ELF-1 (cell line): ENCODE measurements at places on chromosomes 6 and 20.

- no peak for DNase-seq
Observed at GRCh38 chr6:114939630-114940029, 596.8 kb upstream of the HS3ST5 start.

DNA sequence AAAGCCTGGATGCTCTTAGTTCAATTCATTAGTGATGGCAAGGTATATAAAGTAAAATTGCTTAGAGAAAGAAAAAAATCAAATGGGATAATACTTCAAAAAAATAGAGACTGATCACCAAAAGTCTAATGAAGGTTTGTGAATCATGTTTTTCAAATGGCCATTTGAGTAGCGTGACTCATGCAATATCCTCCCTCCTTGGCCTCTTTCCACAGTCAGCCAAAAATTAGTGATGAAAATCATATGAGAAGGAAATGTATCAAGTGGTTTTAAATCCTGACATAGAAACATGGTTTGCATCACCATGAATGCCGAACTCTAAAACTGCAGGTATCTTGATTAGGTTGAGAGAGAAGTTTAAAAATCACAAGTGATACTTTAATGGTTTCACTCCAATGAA is 1.2 kb upstream of the COL19A1 start:
- no peak for DNase-seq

GRCh38 chr6:32298632-32299336 is 72.9 kb downstream of the TSBP1 start:
- no peak for DNase-seq

- no peak for DNase-seq
Observed at GRCh38 chr6:26126394-26127235, 39.4 kb downstream of the HFE start.

DNA sequence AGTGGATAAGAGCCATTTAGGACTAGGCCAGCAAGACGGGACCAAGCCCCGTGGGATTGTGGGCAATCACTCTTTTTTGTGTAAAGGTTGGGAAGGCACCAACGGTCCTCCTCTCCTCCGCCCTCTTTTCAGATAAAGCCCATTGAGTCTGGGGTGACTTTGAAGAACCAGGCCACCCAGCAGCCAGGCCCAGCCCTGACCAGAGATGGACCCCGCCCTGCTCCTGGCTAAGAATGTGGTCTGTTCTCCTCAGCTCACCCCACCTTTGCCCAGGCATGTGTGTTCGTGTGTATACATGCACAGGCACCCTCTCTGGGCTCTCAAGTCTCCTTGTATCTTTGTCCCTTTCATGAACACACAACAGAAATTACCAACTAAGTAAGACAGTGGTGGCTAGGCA is 9.1 kb downstream of the SDC4 start:
- DNase-seq, result no peak

GRCh38 chr6:156597095-156597494 is 180.1 kb upstream of the ARID1B start:
- DNase-seq, result no peak

GRCh38 chr6:7471171-7471570 is 70.3 kb upstream of the DSP start:
- DNase-seq, result no peak

DNA sequence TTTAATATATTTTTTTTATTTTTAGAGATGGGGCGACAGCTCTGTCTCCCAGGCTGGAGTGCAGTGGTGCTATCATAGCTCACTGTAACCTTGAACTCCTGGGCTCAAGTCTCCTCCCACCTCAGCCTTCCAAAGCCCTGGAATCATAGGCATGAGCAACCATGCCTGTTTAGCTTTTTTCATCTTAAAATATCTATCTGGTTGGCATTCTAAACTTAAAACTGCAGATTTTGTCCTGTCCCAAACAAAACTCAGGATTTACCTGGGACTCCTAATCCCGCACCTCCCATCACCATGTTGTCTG is 124.7 kb downstream of the SULF2 start:
- DNase-seq, result no peak

GRCh38 chr6:82904860-82905259 is 160.8 kb downstream of the UBE3D start:
- no peak for DNase-seq

DNA sequence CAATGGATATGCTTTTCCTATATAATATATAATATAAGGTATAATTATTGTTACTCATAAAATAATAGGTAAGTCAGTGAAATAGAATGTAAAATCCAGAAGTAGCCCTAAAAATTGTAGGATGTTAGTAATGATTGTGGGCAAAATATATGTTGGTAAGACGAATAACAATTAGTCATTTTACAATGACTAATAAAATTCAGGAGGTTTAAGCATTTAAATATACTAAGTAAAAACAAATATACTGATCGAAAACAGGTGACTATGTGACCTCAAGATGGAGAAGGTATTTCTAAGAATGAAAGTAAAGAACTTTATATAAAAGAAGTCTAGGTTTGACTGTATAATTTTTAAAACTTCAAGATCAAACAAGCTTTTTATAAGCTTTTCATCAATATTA is 28.9 kb downstream of the FUCA2 start:
- no peak for DNase-seq

GRCh38 chr6:148747145-148747470 is 278 bp downstream of the UST start:
- no peak for DNase-seq

- peak; percentile 88 for DNase-seq
Observed at GRCh38 chr6:108966855-108967755, 118.9 kb downstream of the ARMC2 start.

- no peak for DNase-seq
Observed at GRCh38 chr6:54291146-54291545, 17.1 kb upstream of the TINAG start.

- no peak for DNase-seq
Observed at GRCh38 chr6:144497650-144498049, 212.5 kb downstream of the UTRN start.

DNA sequence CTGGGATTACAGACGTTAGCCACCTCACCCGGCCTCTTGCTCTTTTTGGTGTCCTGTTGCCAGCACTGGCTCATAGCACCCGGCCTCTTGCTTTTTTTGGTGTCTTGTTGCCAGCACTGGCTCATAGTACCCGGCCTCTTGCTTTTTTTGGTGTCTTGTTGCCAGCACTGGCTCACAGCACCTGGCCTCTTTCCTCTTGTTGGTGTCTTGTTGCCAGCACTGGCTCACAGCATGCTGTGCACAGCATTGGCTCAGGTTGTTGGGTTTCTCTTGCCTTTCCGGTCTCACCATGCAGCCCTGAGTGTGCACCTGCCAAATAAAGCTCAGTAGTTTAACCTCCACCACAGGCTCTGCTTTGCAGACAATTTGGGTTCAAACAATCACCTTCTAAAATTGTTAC is 208.2 kb downstream of the THBS2 start:
- DNase-seq, result no peak

DNA sequence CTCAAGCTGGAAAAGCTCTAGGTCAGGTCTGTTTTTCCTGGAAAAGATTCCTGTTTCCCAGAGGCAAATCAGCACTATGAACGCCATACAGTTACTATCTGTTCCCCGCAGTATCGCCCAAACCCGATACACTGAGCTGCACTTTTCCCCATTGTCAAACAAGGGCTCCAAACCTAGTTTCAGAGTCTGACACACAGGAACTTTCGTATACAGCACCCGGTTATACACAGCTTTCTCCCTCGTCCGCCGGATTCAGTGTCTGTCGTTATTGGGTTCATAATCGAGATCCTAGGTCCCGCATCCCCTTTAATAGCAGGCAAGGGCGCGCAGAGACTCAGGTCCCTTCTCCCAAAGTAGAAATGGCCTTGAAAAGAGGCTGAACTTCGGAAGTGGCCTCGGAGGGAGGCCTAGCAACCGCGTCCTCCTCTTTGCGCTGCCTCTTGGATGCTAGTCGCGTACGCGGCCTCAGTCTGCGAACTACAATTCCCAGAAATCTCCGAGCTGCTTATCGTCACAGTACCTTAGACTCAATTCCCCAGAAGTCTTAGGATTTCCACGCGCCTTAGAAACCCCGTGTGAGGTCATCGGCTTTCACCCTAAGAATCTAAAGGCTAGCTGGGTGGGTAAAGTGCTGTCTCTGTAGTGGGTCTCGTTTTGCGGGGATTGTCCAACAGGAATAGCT is 34.2 kb downstream of the ZNF391 start:
- no peak for DNase-seq

DNA sequence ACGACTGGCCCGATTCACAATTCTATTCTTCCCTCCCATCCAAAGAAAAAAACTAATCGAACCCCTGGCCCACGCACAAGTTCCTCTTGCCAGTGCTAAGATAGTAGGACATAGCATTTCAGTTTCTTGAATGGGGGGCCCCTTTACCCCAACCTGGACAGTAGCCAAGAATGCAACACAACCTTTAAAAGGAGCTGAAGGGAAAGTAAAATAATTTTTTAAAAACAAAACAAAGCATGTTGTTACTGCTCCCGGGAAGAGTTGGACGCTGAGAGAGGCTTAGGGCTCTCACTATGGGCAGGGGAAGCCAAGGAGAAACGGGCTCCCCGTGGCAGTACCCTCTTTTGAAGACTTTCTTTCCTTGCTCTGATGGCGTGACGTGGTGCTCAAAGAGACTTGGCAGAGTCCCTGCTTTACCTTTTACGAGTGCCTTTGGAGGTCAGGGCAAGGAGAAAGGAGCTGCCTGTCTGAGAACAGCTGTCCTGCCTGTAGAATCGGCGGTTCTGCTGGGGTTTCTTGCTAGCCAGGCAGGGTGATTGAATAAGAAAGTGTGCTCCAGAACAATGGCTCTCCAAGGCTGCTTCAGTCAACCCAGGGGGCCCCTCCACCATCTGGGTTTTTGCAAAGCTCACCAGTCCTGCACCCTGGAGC is 5.8 kb downstream of the TFAP2C start:
- no peak for DNase-seq

DNA sequence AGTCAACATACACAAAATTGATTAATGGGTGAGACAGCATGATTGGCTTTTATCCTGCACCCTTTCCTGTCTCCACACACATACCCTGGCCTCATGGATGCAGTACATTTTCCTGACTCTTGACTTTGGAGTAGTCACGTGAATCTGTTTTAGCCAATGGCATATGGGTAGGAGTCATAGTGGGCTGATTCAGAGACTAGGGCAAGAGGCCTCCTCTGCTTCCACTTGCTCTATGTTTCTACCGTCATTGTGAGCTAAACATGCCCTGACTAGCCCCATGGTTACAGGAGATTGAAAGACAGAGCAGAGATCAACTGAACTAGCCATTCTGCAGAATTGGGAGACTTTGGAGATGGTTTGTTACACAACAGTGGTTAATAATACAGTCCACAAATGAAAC is 850.0 kb downstream of the DHX35 start:
- no peak for DNase-seq

DNA sequence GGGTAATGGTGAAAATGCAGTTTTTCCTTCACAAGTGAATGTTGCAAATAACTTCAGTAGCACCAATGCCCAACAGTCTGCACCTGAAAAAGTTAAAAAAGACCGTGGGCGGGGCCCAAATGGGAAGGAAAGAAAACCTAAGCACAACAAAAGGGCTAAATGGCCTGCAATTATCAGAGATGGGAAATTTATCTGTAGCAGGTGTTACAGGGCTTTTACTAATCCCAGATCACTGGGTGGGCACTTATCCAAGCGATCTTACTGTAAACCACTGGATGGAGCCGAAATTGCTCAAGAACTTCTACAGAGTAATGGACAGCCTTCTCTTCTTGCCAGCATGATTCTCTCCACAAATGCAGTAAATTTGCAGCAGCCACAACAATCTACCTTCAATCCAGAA is 64.8 kb upstream of the SMIM8 start:
- no peak for DNase-seq

- DNase-seq, result no peak
Observed at GRCh38 chr20:8368670-8369069, 236.6 kb downstream of the PLCB1 start.

- no peak for DNase-seq
Observed at GRCh38 chr20:62320581-62321354, 18.0 kb downstream of the ADRM1 start.

DNA sequence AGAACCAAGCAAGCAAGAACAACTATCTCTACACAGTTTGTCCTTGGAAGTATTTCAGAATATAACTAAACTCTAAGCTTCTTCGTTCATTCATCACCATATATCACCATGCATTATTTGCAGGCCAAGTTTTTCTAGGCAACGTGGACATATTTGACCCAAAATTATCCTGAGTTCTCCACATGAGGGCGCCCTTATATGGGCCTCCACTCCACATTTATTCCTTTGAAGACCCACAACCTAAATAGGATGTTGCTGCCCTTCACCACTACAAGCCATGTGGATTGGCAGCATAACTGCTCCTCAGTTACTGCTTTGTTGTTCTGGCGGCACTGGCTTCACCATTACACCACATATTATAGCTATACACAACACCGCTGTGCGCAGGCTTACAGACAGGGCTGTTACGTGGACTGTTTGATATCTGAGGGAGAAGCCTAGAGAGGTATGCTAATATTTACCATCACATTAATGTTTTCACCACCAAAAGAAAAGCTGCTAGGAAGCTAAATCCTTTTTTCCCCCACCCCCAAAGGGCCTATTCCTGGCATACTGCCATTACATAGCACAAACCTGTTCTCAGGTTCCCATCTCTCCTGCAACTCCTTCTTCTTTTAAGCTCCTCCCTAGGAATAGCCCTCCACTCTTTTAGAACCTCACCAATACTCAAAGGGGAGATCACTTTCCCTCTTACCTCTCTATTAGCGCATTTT is 411.7 kb downstream of the C6orf118 start:
- DNase-seq, result peak; percentile 13

DNA sequence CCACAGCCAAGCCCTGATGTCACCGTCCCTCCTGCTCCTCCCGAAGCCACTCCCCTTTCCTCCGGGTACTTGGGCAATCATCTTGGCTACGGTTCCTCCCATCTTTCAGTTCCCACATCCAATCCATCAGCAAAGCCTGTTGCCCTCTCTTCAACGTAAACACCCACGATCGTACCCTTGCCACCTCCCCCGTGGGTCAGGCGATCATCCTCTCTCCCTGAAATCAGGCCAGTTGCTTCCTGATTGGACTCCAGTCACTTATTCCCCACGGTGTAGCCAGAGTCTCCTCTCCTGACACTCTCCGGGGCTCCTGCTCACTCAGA is 44.5 kb downstream of the SULF2 start:
- peak; percentile 48 for DNase-seq

GRCh38 chr6:40505191-40505810 is 81.9 kb downstream of the LRFN2 start:
- DNase-seq, result no peak

DNA sequence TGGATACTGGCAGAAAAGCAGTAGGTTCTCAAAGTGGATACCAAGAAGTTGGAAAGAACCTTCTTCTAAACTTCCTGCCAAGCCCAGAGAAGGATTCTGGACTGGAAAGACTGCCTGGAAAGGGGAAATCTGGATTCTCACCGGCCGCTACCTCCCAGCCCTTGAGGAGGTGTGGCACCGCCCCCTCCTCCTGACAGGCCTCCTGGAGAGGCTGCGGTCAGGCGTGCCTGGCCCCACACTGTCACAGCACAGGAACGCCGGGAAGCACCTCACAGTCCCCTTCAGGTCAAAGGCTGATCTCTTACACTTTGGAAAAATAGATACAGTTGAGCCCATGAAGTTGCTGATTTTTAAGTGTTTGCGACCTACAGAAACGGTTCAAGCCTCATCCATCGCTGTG is 16.3 kb upstream of the PDE10A start:
- peak; percentile 56 for DNase-seq

- no peak for DNase-seq
Observed at GRCh38 chr6:298233-299103, 6.2 kb downstream of the DUSP22 start.
